Activated naive CD8-positive, alpha-beta T cell treated with anti-CD3 and anti-CD28 coated beads, Interleukin-2, amount 10 ng/mL, durations not matched to agents 7 days and 5 days (primary cell): ENCODE measurements at places on chromosomes 11 and 22. TPM values are rescaled to one million over a fixed set of nuclear protein-coding genes. Genes with fewer than 3 reads are reported as not detected.

- no peaks in the 10 kb centered on the region for H3K36me3 ChIP-seq
- no peak overlapping the region for H3K27ac ChIP-seq
- no peak overlapping the region for H3K4me3 ChIP-seq
- no peak for DNase-seq
- H3K4me1 ChIP-seq = no peaks in the 10 kb centered on the region
- H3K27me3 ChIP-seq = no peaks in the 10 kb centered on the region
These were observed 446.9 kb upstream of the B3GAT1 start for GRCh38 chr11:134858783-134859480.

GRCh38 chr11:110704210-110704864, 7.9 kb downstream of the ARHGAP20 start:
- peaks cover 26% of the 10 kb centered on the region for H3K27me3 ChIP-seq
- DNase-seq = no peak
- no peaks in the 10 kb centered on the region for H3K36me3 ChIP-seq
- H3K4me1 ChIP-seq = no peaks in the 10 kb centered on the region
- H3K27ac ChIP-seq = no peak overlapping the region
- no peak overlapping the region for H3K4me3 ChIP-seq

The C22orf42 gene
- total RNA-seq = not detected

The OR10A2 gene
- not detected for total RNA-seq

DNA sequence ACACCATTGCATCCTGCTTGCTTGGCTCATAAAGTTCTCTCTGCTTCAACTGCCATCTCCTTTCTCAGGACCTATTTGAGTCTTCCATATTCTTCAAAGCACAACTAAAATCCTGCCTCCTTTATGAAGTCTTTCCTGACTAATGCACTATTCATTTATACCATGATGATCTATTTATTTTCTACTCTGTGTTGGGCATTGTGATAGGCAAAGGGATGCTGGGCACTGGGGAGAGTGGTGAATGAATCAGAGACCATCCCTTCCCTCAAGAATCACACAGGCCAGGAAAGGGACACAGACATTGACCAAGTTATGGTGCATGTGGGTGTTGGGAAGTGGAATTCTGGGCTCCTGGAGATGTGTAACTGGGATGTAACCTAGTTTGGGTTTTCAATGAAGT, 86.9 kb downstream of the CACNG2 start:
- H3K27ac ChIP-seq = no peak overlapping the region
- H3K27me3 ChIP-seq = peaks cover 14% of the 10 kb centered on the region
- no peaks in the 10 kb centered on the region for H3K36me3 ChIP-seq
- H3K4me3 ChIP-seq = no peak overlapping the region
- no peak for DNase-seq
- no peaks in the 10 kb centered on the region for H3K4me1 ChIP-seq

The CRYBB1 gene
- total RNA-seq = not detected

The NOX4 gene
- not detected for total RNA-seq

The MUC15 gene
- not detected for total RNA-seq

The PTPN5 gene
- total RNA-seq = not detected

DNA sequence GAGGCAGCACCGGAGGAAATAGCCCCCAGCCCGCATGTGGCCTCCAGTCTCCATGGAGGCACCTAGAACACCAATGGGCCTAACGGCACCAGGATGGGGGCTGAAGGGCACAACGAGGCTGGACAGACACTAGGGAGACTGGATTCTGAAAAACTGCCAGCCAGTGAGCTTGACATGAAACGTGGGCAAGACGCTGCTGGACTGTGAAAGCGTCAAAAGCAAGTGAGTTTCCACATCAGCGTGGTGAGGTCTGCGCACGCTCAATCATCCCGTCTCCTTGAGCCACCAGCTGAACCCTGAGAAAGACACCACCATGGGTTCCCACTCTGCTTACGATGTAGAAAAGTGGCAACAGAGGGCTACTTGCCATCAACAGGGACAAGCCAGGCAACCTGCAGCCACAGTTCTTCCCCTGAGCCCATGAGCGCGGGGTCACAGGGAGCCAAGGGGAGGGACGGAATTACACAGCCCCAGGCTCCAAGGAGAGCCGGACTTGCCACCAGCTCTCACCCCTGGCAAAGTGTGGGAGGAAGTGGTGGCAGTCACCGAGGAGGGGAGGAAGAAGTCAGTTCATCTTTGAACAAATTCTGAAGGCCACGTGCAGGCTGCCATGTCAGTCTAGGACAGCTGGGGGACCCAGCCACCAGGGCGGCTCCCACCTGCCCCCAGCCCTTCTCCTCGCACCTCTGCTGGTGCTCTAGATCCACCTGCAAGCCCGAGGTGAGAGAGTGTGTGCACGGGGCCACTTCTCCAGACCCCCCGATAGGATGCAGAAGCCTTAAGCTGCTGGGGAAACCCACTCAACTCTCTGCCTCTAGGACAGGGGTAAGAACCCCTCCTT, 131.1 kb downstream of the MPPED1 start:
- H3K4me3 ChIP-seq = no peak overlapping the region
- no peak overlapping the region for H3K27ac ChIP-seq
- no peak for DNase-seq
- H3K27me3 ChIP-seq = peaks cover 3% of the 10 kb centered on the region
- H3K36me3 ChIP-seq = no peaks in the 10 kb centered on the region
- no peaks in the 10 kb centered on the region for H3K4me1 ChIP-seq

- no peaks in the 10 kb centered on the region for H3K27me3 ChIP-seq
- no peak overlapping the region for H3K4me3 ChIP-seq
- no peak overlapping the region for H3K27ac ChIP-seq
- no peak for DNase-seq
These were observed 103.8 kb downstream of the GRIK4 start for GRCh38 chr11:120615391-120615790.

DNA sequence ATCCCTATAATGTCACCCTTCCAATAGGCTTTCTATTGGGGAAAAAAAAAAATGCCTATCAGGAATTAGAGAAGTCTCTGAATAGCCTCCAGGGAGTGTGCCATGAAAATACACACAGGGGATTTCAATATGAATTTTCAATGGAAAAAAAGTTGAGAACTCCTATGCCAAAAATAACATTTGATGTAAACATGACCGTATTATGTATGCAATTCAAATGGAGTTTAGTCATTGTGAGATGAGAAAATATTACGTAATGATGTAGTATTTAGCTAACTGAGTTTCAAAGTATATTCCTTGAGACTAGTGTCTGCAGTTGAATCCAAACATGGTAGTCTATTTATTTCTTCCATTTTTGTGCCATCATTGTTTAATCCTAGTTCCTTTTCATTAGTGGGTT, 182.3 kb downstream of the BLID start:
- H3K27ac ChIP-seq = no peak overlapping the region
- H3K4me1 ChIP-seq = no peaks in the 10 kb centered on the region
- DNase-seq = no peak
- H3K36me3 ChIP-seq = no peaks in the 10 kb centered on the region

GRCh38 chr11:68581439-68581838, 102.9 kb upstream of the GAL start:
- peaks cover 12% of the 10 kb centered on the region for H3K4me1 ChIP-seq
- no peaks in the 10 kb centered on the region for H3K27me3 ChIP-seq
- no peak overlapping the region for H3K4me3 ChIP-seq

- no peak for DNase-seq
- H3K4me3 ChIP-seq = peak overlapping the region; percentile 96
- peak overlapping the region; percentile 97 for H3K27ac ChIP-seq
- peaks cover 40% of the 10 kb centered on the region for H3K4me1 ChIP-seq
- peaks cover 14% of the 10 kb centered on the region for H3K36me3 ChIP-seq
- H3K27me3 ChIP-seq = no peaks in the 10 kb centered on the region
These were observed 1.4 kb downstream of the ZFP91 start for GRCh38 chr11:58580311-58580710.

DNA sequence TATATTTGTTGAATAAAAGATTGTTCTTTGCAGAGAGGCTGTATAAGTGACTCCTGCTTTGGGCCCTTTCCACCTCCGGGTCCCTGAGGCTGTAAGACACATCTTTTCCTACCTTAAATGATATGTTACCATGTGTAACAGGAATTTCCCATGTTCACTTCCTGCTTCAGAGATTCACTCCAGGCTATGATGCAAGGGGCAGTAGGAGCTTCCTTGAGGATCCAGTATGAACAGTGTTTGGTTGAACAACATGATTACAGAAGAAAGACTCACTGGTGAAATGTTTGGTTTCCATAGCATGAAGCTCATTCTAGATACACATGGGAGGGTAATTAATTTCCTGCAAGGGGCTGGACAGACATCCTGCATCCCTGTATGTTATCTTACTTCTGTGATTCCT, 25.6 kb upstream of the ZDHHC13 start:
- H3K4me1 ChIP-seq = no peaks in the 10 kb centered on the region
- no peak overlapping the region for H3K27ac ChIP-seq
- H3K27me3 ChIP-seq = peaks cover 38% of the 10 kb centered on the region

The RCOR2 gene
- total RNA-seq = 0.74 TPM

The SAA4 gene
- not detected for total RNA-seq

GRCh38 chr11:117837070-117837776, 12.7 kb upstream of the FXYD2 start:
- H3K36me3 ChIP-seq = no peaks in the 10 kb centered on the region
- no peak for DNase-seq
- no peak overlapping the region for H3K4me3 ChIP-seq
- no peak overlapping the region for H3K27ac ChIP-seq
- H3K27me3 ChIP-seq = peaks cover 8% of the 10 kb centered on the region
- H3K4me1 ChIP-seq = peaks cover 11% of the 10 kb centered on the region

DNA sequence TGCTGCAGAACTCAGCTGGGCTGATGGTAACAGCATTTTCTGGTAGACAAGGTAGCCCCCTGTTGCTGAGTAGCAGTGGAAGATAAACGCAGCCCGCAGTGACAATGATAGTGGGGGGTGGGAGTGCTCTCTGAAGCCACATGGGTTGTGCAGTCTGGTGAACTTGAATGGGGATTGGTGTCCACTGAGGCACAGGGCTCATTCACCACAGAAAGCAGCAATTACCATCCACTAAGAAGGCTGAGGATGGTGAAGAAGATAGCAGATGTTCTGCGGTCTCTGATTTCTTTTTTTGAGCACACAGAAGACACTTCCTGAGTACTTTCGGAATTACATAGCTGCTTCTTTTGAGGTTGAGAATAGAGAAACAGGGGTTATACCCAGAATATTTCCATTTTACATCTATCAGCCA, 150.3 kb downstream of the LRRC4C start:
- H3K27me3 ChIP-seq = no peaks in the 10 kb centered on the region
- no peak for DNase-seq
- H3K27ac ChIP-seq = no peak overlapping the region
- H3K4me3 ChIP-seq = no peak overlapping the region
- H3K36me3 ChIP-seq = no peaks in the 10 kb centered on the region

DNA sequence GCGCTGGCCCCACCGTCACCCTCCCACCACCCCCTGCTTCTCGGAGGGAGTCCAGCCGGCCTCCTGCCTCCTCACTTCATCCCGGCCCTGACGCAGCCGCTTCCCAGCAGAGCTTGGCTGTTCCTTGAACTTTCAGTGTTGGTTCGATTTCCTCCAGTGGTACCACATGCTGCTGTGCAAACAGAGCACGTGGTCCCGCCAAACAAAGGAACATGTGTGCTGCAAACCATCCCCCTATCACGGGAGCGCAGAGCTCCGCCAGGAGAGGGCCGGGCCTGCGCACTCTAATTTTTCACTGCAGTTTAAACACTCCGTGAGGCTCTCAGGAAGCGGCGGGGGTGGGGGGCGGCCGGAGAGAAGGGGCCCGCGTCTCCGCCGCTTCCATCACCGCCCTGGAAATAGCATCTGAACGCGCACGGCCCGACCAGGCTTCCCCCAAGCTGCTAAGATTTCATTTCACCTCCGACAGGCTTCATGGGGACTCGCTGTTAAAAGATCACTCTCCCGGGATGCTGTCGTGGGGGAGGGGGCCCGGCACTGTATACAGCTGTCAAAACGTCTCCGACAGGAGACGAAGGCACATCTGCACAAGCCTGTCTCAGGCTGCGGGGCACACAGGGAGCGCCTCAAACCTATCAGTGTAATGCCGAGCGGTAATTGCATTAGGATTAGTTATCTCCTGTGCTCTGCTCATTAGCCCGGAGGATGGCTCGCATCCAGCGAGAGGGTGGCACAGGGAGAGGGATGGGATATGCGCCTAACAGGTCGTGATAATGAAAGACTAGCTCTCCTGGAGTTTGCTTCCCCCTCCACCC, 269.9 kb upstream of the SORL1-AS1 start:
- peaks cover 25% of the 10 kb centered on the region for H3K27me3 ChIP-seq
- DNase-seq = no peak
- H3K36me3 ChIP-seq = no peaks in the 10 kb centered on the region
- no peaks in the 10 kb centered on the region for H3K4me1 ChIP-seq
- no peak overlapping the region for H3K27ac ChIP-seq
- H3K4me3 ChIP-seq = no peak overlapping the region

GRCh38 chr11:6225896-6226295, 8.5 kb downstream of the FHIP1B start:
- peaks cover 22% of the 10 kb centered on the region for H3K36me3 ChIP-seq
- no peak for DNase-seq
- H3K27ac ChIP-seq = no peak overlapping the region
- H3K4me1 ChIP-seq = peaks cover 30% of the 10 kb centered on the region

- DNase-seq = peak; percentile 91
- peak overlapping the region; percentile 78 for H3K4me3 ChIP-seq
- peak overlapping the region; percentile 8 for H3K27ac ChIP-seq
- H3K4me1 ChIP-seq = peaks cover 24% of the 10 kb centered on the region
- peaks cover 27% of the 10 kb centered on the region for H3K27me3 ChIP-seq
- H3K36me3 ChIP-seq = peaks cover 1% of the 10 kb centered on the region
These were observed 3.5 kb downstream of the PHLDB1 start for GRCh38 chr11:118610773-118611432.

GRCh38 chr11:118527109-118527508, at the start of gene TTC36:
Gene TTC36 (plus strand): TSS chr11:118527474. CDS start chr11:118527495, 21 bp downstream.
- H3K27ac ChIP-seq = peak within 1 kb of the TSS; percentile 33
- H3K27me3 ChIP-seq = no peaks in the 10 kb centered on the region
- H3K4me3 ChIP-seq = no peak within 1 kb of the TSS
- H3K36me3 ChIP-seq = peaks cover 8% of the 10 kb centered on the region

GRCh38 chr22:50471197-50471847, 3.5 kb downstream of the SBF1 start:
- peak overlapping the region; percentile 77 for H3K4me3 ChIP-seq
- H3K36me3 ChIP-seq = peaks cover 14% of the 10 kb centered on the region
- no peaks in the 10 kb centered on the region for H3K27me3 ChIP-seq
- peak overlapping the region; percentile 92 for H3K27ac ChIP-seq
- no peak for DNase-seq
- peaks cover 52% of the 10 kb centered on the region for H3K4me1 ChIP-seq

GRCh38 chr11:128862908-128863660, 4.0 kb downstream of the KCNJ1 start:
- no peaks in the 10 kb centered on the region for H3K36me3 ChIP-seq
- H3K27me3 ChIP-seq = peaks cover 4% of the 10 kb centered on the region
- peaks cover 6% of the 10 kb centered on the region for H3K4me1 ChIP-seq
- no peak for DNase-seq
- H3K4me3 ChIP-seq = no peak overlapping the region
- no peak overlapping the region for H3K27ac ChIP-seq
